H1 (cell line): ENCODE measurements at places on chromosomes 12 and 14. TPM values are rescaled to one million over a fixed set of nuclear protein-coding genes. Genes with fewer than 3 reads are reported as not detected.

Gene SSTR1
- 0.82 and 1.3 TPM in 2 replicates for polyA plus RNA-seq

Gene DPPA3
- polyA plus RNA-seq, result 0.11 and 0.30 TPM in 2 replicates

Gene IFNG-AS1
- polyA plus RNA-seq, result not detected in 2 replicates

Gene SYT10
- polyA plus RNA-seq, result 0.60 and 0.97 TPM in 2 replicates

Gene LBHD2
- 0.16 TPM in 1 of 2 replicates, not detected in the other for polyA plus RNA-seq

Gene RPAP3
- polyA plus RNA-seq, result 3.1 and 6.4 TPM in 2 replicates

Gene LUM
- not detected in 2 replicates for polyA plus RNA-seq

Gene FBLN5
- polyA plus RNA-seq, result 0.88 and 1.1 TPM in 2 replicates

Gene NEUROD4
- not detected in 2 replicates for polyA plus RNA-seq

Gene MYO1H
- polyA plus RNA-seq, result 0.03 and 0.05 TPM in 2 replicates

Gene C12orf50
- not detected in 2 replicates for polyA plus RNA-seq

Gene GMFB
- 9.9 and 17.9 TPM in 2 replicates for polyA plus RNA-seq

Gene B4GALNT3
- polyA plus RNA-seq, result 12.5 and 14.9 TPM in 2 replicates

Gene ETFRF1
- 2.7 and 4.3 TPM in 2 replicates for polyA plus RNA-seq

Gene RHOJ
- 0.11 and 0.31 TPM in 2 replicates for polyA plus RNA-seq

Gene ABCD2
- not detected in 2 replicates for polyA plus RNA-seq

Gene AGAP2
- 1.5 and 1.8 TPM in 2 replicates for polyA plus RNA-seq

Gene HOXC5
- not detected in 2 replicates for polyA plus RNA-seq

Gene SYT1
- 7.0 and 11.0 TPM in 2 replicates for polyA plus RNA-seq

Gene PRB3
- polyA plus RNA-seq, result 0.09 and 0.25 TPM in 2 replicates

Gene KRT78
- polyA plus RNA-seq, result not detected in 2 replicates

Gene PTPRB
- 0.14 and 0.36 TPM in 2 replicates for polyA plus RNA-seq

Gene EIF2S3B
- polyA plus RNA-seq, result 2.8 and 3.1 TPM in 2 replicates

Gene PRH2
- 0.16 TPM in 1 of 2 replicates, not detected in the other for polyA plus RNA-seq

Gene CPNE8
- 1.5 and 2.5 TPM in 2 replicates for polyA plus RNA-seq

Gene BEGAIN
- 2.9 and 3.7 TPM in 2 replicates for polyA plus RNA-seq

Gene CORO1C
- 71.7 and 72.7 TPM in 2 replicates for polyA plus RNA-seq
